ENCODE measurements at places on chromosomes 7 and 10.
A peak's percentile ranks its signal among the peaks of the same experiment; 100 is the strongest.

- DNase-seq = no peak
These were observed 189.8 kb downstream of the HECW1 start for GRCh38 chr7:43302211-43302711.

GRCh38 chr7:116797612-116798011, 64.8 kb upstream of the CAPZA2 start:
- DNase-seq = no peak

DNA sequence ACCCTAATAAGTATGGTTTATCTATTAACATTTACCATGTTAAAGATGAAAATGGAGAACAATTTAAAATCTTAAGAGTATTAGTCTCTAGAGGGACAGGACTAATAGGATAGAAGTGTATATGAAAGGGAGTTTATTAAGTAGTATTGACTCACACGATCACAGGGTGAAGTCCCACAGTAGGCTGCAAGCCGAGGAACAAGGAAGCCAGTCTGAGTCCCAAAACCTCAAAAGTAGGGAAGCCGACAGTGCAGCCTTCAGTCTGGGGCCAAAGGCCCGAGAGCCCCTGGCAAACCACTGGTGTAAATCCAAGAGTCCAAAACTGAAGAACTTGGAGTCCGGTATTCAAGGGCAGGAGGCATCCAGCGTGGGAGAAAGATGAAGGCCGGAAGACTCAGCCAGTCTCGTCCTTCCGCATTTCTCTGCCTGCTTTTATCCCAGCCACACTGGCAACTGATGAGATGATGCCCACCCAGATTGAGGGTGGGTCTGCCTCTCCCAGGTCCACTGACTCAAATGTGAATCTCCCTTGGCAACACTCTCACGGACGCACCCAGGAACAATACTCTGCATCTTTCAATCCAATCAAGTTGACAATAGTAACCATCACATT, 140.8 kb upstream of the FAM20C start:
- DNase-seq = no peak

DNA sequence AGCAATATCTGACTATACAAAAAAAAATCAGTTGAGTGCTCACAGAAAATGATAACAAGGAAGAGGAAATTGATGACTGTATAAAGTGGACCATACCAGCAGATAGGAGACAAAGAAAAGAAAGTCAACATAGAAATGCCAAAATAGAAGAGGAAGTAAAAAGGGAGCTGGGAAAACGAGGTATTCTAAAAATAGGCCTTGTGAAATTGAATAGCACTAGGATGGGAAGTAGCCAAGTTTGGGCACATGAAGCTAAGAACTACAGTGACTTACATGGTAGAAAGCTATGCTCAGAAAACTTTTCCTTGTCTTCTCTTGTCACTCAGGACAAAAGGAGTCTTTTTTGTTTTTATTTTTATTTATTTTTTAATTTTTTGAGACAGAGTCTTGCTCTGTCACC, 76.2 kb upstream of the APBB1IP start:
- no peak for DNase-seq

- peak; percentile 1 for DNase-seq
These were observed 284.3 kb downstream of the SORCS3 start for GRCh38 chr10:104925232-104925851.

DNA sequence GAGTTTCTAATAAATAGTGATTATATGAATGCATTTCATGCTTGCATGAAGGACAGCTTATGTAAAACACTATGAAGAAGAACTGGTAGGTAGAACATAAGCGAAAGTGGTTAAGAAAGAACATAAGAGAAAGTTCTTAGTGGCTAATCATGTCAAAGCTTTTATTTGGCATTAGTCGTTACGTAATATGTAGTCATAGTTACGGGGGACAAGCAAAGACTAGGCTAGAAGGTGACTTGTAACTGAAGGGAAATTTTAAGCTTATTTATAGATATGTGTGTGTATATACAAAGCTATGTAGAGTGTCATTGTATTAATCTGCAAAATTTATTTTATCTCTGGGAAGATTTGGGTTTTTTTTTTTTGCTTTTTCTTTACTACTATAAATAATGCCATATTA, 36.9 kb downstream of the CAPZA2 start:
- DNase-seq = no peak

GRCh38 chr10:17228091-17229015, at the start of gene VIM:
Gene VIM (plus strand): TSS chr10:17228241. CDS start chr10:17229423, 1,182 bp downstream.
- peak; percentile 95 for DNase-seq

DNA sequence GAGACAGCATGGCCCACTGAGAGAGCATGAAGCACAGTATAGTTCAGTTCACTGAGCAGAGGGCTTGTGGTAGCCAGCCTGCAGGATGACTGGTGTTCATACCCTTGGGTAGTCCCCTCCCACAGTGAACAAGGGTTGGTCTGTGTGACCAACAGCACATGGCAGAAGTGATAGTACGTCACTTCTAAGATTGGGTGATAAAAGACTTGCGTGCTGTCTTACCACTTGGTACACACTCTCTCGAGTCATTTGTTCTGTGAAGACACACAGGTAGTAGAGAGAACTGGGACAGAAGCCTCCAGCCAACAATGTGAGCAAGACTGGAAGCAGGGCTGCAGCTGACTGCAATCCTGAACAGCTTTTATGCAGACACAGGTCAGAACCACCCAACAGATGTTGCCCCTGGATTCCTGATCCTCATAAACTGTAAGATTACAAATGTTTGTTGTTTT, 14.6 kb downstream of the EPC1 start:
- no peak for DNase-seq

DNA sequence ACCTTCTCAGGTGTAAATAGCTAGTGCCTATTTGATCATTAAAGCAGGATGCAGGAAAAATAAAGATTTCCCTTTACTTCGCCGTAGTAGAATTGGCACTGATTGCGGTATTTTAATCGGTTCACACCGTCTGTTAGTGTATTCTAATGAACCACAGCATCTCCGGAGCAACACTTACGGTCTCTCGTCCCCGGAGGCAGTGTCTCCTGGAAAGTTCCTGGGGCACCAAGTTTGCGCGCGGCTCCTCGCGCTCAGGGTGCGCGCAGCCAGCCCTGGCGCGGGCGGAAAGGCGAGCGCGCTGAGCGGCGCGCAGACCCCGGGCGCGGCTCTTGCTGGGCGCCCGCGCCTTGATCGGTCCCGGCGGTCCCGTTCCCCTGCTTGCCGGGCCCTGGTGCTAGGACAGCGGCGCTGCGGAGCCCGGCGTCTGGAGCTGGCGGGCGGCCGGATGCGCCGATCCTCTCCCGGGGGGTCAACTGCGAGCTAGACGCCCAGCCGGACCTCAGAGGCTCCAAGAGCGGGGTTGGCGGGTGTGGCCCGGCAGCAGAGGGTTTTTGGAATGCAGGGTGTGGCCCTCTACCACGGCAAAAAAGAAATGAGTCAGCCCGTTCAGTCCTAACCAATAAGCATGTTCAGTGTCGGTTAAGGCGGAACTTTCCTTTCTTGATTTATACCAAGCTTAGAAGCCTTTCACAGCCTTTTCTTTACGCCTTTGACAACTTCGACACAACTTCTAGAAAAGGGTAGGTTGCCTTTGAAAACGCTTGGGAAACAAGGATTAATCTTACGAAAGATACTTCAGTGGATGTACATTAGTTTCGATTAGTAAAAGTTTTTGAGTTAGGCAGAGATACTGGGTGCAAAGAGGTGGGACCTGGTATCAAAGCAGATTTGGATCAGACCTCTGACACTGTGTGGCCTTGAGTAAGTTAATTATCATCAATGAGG, 166.8 kb upstream of the ASAH2 start:
- peak; percentile 74 for DNase-seq

GRCh38 chr10:60708666-60709065, 69.6 kb upstream of the CDK1 start:
- no peak for DNase-seq

DNA sequence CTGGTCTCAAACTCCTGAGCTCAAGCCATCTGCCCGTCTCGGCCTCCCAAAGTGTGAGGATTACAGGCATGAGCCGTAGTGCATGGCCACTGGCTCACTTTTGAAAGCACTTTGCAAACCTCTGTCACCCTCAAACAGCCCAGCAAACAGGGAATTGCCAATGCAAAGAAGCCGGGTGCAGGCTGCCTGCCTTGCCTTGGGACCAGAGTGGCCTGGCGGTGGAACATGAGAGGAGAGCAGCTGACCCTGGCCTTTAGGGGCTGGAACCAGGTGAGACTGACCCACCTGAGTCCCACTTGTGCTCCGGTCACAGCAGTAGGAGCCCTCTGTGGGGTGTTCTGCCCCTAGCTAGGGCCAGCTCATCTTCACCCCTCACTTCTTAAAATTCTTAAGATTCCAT, 237.1 kb upstream of the GALNT17 start:
- no peak for DNase-seq

DNA sequence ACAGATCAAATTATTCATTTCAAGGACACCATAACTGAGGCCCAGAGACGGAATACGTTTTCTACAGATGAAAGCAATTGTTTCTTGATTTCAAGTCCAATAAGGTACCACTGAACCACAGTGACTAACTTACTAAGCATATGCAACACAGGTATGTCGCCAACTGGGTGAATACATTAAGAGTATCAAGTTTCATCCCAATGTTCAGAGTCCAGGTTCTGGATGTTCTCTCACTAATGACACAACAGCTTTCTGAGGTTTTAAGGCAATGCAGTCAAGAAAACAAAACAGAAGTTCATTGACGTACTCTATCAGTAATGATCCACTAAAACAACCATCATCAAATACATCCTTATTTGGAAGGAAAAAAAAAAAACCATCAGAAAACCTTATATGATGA, 35.8 kb downstream of the NSUN6 start:
- DNase-seq = no peak

- no peak for DNase-seq
These were observed 973 bp downstream of the GPR158 start for GRCh38 chr10:25175527-25176420.

DNA sequence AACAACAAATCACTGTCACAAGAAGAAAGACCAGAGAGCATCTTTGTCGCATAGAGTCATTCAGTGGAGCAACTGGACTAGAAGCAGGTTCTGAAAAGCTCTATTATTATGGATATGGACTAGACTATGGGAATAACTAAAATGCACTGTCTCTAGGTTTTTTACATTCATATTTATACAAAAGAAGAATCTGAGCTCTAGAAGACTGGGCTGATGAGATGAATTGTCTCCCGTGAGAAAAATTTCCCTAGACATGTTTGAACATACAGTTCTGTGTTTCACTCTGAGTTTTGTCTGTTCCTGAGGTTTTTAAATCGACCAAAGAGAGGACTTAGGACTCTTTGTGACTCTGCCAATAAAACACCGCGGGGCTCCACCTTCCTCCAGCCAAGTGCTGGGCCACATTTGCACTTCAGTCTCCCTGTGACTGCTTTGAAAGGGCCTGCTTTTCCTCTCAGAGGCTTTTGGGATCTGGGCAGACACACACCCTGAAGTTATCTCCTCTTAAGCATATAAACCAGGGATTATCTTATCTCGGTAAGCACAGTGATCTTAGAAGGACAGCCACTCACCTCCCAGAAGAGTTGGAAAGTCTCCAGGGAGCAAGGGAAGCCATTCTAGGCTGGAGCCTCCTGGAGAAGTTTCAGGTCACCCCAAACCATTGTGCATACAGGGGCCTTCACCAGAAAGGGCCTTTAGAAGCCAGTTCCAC, 101.0 kb upstream of the JCAD start:
- no peak for DNase-seq

DNA sequence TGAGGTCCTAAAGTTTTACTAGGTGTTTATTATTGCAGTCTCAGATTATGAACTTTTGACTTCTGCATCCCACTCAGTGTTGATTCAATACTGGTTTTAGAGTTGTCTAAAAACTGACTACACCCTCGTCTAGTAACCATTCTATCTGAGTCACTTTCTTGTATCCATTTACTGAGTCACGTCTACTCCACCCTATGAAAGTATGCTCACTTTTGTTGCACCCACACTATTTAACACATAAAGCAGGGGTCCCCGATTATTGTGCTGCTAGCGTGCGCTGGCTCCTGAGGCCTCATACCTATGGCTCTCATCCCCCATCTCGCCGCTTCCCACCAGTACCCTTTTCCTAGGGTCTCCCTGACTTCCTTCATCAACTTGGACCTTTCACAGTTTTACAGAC, 2.0 kb downstream of the SAMD9 start:
- DNase-seq = peak; percentile 37

DNA sequence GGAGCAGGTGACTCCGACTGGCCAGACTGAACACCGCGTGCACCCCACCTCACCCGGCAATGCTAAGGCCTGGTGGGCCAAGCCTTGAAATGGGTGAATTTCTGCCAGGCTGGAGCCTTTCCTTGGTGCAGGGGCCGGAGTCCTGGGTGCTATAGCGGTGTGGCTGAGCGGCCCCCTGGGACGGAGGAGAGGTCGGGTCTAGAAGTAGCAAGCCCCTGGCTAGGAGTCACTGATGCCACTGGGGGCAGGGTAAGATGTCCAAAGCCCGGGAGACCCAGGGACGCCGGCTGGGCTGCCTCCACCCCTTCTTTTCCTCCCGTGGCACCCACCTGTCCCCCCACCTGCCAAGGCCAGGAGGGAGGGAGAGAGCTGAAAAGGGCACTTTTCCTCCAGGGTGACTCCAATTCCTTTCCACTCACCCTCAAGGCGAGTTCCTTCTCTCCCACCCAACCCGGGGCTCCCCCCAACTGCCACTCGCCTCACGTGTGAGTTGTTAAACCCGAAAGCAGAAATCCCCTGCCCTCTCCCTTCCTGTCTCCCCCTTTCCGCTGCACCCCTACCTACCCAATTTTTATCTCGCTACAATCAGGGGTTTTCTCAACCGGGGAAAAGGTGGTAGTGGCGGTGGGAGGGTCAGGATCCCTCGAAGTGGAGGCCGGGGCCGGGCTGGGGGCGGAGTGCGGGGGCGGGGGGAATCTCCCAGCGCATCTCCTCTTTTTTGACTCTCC, 6.0 kb upstream of the GATA3 start:
- DNase-seq = no peak

- no peak for DNase-seq
These were observed 798.1 kb downstream of the GATA3 start for GRCh38 chr10:8852546-8852945.

- no peak for DNase-seq
These were observed 46.8 kb downstream of the HIP1 start for GRCh38 chr7:75691793-75692543.

DNA sequence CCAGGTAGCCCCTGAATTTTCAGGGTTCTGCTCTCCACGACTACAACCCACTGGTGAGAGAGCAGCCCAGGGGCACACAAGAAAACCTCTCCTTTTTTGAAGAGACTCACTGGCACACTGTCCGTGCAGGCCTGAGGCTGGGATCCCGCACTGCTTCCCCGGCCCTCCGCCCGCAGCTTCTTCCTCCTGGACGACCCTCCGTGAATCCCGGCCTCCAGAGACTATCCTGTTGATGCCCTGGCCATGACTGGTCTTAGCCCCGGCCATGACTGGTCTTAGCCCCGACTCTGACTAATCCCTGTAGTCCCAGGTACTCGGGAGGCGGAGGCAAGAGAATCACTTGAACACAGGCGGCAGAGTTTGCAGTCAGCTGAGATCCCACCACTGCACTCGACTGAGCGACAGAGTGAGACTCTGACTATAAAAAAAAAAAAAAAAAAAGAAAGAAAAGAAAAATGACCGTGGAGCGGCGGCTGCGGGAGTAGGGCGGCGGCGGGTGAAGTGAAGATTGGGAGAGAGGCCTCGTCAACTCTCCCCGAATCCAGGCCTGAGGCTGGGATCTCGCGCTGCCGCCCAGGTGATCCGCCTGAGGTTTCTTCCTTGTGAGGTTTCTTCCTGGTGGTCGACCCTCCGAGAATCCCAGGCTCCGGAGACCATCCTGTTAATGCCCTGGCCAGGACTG, 196.4 kb downstream of the ZNF716 start:
- no peak for DNase-seq

GRCh38 chr7:73773700-73774517, 3.8 kb upstream of the CLDN3 start:
- no peak for DNase-seq

GRCh38 chr10:129605266-129605985, 138.4 kb downstream of the MGMT start:
- no peak for DNase-seq
